Caco-2 (cell line): ENCODE measurements at places on chromosomes 12 and 14.

DNA sequence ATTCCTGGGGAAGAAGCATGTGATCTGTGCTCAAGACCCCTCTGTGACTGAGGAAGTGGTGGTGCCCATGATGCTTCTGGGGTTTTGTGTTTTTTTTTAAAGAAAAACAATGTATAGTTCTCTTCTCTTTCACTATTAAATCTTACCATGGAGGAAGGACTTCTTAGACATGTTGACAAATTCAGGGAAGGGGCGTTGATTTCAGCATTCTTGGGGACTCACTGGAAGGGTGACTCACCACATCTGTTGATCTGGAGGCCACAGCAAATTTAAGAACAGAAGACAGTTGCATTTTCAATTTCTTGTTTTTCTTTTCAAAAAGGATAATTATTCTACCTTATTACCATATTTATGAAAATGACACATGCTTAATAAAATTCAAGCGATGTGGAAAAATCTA lies 152.9 kb upstream of the RTL1 start:
- DNase-seq, result no peak

DNA sequence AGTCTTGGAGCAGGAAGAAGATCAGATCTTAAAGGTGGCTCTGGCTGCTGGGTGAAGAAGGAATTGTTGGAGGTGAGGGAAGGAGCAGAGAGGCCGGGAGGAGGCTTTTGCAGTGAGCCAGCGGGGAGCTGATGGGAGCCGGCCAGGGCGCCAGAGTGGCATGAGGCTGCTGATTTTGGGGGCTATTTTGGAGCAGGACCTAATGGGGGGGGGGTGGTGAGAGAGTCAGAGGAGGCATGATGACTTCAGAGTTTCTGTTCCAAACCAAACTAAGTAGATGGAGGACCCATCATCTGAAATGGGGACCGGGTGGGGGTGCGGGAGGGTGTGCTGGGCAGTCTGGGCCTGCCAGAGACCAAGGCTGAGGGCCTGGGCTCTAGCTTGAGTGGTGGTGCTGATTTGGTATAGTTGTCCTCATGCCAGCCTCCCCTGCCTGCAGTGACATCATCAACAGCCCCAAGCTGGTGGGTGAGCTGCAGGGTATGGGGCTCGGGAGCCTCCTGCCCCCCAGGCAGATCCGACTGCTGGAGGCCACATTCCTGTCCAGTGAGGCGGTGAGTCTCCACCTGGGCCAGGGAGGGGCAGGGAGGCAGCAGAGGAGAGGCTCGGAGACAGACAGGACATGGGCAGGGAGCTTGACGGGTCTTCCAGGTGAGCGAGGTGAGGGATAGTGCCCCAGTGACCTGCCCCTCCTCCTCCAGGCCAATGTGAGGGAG lies 6.2 kb downstream of the TNFAIP2 start:
- no peak for DNase-seq

- no peak for DNase-seq
Measured at GRCh38 chr12:70695361-70696023, 58.3 kb upstream of the PTPRB start.

- DNase-seq, result no peak
Measured at GRCh38 chr12:71546322-71546861, 106.8 kb downstream of the LGR5 start.

DNA sequence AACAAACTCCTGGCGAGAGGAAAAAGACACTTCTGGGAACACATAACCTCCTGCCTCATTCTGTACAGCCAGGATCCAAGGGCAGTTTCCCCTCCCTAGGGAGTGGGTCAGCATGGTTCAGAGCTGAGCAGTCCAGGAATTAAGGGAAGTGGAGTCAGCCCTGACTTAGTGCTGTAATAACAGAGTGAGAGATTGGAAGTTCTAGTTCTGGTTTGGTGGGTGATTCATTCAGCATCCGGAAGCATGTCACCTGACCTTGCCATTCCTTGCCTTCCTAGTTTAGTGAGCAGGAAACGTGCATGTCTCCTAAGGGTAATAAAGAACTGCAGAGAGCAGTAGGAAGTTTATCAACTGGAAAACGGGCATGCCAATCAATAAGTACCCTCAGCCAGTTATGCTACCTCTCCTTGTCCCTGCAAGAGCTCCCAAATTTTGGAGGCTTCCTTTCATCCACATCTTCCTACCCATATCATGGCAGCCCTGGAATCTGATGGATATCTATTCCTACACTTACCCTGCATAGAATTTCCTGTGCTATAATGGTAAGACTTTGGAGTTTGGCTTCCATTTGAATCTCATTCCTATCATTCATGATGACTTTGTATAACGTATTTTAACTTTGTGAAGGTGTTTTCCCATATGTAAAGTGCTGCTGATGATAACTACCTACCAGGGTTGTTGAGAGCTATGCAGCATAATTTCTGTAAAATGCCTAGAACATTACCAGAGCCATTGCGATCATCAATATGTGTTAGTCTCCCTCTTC lies 28.5 kb upstream of the MAGOHB start:
- DNase-seq, result no peak

- no peak for DNase-seq
Measured at GRCh38 chr12:39230086-39230485, 212.8 kb downstream of the KIF21A start.

DNA sequence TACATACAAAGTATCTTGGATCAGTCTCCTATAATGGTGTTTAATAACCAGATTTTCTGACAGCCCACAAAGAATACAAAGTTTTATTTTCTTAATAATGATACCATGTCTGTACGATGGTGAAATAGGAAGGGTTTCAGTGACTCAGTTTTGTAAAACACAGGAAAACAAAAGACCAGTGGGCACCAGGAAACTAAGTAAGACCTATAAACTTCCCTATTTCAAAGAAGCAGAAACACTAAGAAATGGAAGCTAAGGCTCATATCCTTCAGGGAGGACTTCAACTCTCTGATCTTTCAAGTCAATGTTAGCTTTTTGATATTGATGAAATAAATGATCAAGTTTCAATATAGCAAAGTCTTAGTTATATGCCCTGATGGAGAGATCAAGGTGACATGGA lies 196.0 kb downstream of the DUSP6 start:
- DNase-seq, result no peak

GRCh38 chr12:104456417-104456949 lies at the start of gene CHST11:
Gene CHST11, plus strand, starts transcription at chr12:104456948.
- peak; percentile 48 for DNase-seq

- no peak for DNase-seq
Measured at GRCh38 chr12:119828300-119828699, 48.8 kb downstream of the CIT start.

- no peak for DNase-seq
Measured at GRCh38 chr12:8773461-8773860, 49.0 kb upstream of the A2ML1 start.
